ENCODE measurements at places on chromosomes 3 and 15.

DNA sequence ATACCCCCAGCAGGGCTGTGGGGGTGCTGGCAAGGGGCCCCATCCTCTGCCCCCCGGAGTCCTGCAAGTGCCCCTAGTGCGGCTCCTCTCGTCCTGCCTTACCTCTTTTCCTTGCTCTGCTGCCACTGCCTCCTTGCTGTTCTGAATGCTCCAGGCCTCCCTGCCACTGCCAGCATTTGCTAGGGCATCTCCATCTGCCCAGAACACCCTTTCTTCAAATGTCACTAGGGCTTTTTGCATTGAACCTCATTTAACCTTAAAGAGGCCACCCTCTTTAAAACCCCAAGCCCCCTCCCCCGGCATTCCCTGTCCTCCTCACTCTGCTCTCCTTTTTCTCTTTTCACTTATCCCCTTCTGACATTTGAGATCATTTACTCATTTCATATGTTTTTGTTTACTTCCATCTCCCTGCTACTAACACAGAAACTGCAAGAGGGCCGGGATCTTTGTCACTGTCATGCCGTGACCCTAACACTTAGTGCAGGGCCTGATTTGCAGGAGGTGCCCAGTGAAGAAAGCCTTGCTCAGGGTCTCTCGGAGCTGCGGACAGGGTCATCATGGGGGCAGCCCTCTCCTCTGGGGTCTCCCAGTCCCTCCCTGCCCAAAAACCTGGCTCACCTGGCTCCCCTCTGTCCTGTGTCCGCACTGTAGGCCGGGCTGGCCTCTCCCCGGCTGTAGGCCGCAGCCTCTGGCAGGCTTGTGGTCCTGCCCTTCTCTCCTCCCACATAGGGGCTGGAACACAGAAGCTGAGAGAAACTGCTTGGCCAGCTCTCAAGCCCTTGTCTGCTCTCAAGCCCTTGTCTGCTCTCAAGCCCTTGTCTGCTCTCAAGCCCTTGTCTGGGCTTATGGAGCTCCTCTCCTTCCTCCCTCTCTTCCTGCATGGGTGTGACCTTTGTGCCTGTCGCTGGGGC lies at the start of gene ACOX2:
Gene ACOX2, minus strand, starts transcription at position 690 of the 911 bp plus-strand sequence. CDS start 2,084 bp downstream, outside the sequence.
- DNase-seq, result no peak

- no peak for DNase-seq
Measured at GRCh38 chr3:164460851-164461250, 617.4 kb downstream of the SI start.

- DNase-seq, result no peak
Measured at GRCh38 chr15:47804733-47805132, 87.4 kb downstream of the SEMA6D start.

DNA sequence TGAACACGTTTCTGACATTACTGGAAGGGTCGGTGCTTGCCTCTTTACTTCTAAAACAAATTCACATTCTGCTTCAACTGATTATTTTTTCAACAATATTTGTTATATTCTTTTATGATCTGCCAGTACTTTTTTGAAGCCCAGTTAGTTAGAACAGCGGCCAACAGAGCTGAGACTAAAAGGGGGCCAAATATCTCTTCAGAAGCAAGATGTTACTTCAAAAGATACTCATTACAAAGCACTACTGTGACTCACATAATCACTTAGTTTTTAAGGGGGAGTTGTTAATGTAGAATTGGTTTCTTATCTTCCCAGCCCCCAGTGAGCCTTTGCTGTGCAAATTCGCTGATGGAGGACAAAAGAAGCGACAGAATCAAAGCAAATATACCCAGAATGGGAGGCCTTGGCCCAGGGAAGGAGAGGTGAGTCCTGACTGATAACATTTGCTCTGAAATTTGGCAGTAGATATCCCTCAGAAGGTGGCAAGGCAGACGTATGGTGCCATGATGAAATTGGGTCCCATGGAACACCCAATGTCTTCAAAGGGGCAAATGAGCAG lies 587.8 kb downstream of the RBMS3 start:
- DNase-seq, result no peak

GRCh38 chr3:183880121-183880520 lies 4.6 kb downstream of the PARL start:
- DNase-seq, result no peak

- DNase-seq, result no peak
Measured at GRCh38 chr15:42218953-42219592, 11.0 kb upstream of the VPS39 start.

GRCh38 chr3:197019021-197019420 lies 10.6 kb downstream of the MELTF start:
- no peak for DNase-seq

DNA sequence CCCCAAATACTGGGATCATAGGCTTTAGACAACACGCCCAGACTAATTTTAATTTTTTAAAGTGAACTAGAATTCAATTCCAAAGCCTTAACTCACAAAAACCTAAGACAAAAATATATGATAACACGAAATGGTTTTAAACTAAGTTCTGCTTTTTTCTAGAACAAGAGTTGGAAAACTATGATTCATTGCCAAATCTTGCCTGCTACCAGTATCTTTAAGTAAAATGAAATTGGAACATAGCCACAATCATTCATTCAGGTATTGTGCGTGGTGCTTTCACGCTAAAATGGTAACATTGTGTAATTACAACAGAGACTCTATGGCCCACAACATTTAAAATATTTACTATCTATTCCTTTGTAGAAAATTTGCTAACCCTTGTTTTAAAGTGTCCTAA lies 488.0 kb upstream of the ZNF385D start:
- no peak for DNase-seq

- no peak for DNase-seq
Measured at GRCh38 chr3:156751461-156752025, 74.6 kb upstream of the LEKR1 start.
